ENCODE measurements at places on chromosomes 5 and 9.
A peak's percentile ranks its signal among the peaks of the same experiment; 100 is the strongest.

DNA sequence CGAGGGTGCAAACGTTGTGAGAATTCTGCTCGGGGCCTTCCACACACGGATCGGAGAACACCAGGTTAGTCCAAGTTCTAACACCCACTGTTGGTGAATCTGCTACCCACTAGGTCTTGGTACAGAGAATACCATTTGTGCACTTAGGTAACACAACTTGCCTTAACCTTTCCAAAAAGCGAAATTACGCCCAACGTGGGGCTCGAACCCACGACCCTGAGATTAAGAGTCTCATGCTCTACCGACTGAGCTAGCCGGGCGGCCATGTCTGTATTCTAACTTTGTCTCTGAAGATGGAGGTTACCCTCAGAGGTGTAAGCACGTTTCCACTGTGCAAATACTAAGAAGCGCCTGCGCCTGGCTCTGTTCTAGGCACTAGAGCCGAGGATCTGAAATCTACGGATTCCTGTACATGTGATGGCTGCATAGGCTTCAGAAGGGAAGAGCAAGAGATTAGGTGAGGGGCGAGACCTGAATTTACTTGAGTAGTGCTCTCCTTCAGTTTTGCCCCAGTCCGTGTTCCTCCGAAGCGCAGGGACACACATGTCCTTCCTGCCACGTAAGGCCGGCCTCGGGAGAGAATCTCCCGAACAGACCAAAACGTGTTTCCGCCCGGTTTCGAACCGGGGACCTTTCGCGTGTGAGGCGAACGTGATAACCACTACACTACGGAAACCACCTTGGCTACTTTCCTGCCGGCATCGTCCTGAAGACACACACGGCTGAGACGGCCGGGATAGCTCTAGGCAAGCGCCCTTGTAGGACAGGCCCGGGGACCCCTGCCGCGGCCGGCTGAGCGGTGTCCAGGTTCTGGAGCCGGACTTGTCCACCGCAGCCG, 1.1 kb upstream of the TRIM41 start:
- DNase-seq = peak; percentile 88

- no peak for DNase-seq
Observed at GRCh38 chr5:115541611-115542010, 3.0 kb downstream of the FEM1C start.

- no peak for DNase-seq
Observed at GRCh38 chr9:2116073-2116472, 100.9 kb downstream of the SMARCA2 start.

- no peak for DNase-seq
Observed at GRCh38 chr5:40932766-40933165, 23.5 kb downstream of the C7 start.

DNA sequence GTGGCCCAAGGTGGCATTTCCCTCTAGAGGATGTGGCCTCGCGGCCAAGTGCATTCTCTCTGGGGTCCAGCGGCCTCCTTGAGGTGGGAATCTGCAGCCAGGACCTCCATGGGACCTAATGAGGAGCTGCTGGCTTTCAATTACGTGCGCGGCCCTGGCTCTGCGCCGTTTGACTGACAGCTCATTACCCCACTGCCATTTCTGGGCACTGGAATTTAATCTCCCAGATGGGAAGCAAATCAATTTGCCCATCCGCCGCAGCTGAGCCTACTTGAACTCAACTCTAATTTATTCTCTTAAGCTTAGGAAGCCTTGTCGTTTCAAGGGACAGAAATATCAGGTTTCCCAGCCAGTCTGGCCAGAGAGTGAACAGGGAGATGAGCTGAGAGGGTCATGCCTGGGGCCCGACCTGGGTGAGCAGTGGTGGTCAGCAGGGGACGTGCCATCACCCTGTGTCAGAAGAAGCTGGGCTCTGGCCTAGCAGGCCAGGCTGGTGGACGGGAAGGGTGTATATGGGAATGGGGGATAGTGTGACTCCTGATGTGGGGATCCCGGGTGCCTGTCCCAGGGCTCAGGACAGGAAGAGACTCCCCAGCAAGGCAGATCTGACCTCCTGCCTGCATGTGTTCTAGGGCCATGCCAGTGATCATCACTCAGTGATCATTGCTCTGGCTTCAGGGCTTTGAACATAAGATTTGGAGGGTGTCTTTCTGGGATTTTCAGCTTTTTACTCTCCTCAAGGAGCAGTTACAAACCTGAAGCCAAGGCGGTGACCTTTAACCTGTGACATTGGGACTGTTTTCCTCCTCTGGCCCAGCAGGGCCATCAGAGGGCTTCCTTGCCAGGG, 69.7 kb downstream of the MACROH2A1 start:
- no peak for DNase-seq

DNA sequence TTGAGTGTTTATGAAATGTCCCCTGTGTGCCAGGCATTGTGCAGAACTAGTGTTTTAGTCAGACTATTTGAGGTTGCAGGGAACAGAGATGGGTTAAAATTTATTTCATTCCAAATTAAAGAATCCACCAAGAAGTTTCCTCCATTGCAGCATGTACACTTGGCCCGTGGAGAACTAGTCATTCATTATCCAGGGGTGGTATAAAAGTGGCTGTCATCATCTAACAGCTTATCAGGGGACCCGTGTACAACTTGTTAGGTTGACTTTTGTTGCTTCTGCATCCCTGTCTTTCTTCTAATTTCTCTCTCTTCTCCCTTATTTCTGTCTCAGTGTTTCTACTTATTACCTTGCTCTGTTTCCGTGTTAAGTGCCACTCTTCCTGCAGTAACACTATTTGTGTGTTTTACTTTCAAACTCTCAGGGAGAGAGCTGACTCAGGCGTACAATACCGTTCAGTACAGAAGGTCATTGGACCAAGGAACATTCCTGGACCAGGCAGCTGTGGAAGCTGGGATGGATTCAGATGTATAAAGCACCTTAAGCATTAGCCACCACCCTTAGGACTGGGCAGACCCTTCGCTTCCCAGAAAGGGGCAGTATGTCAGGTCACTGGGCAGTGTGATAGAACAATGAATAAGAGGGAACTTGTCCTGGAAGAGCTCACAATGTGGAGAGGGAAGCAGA, 36.1 kb downstream of the MAP3K1 start:
- no peak for DNase-seq

DNA sequence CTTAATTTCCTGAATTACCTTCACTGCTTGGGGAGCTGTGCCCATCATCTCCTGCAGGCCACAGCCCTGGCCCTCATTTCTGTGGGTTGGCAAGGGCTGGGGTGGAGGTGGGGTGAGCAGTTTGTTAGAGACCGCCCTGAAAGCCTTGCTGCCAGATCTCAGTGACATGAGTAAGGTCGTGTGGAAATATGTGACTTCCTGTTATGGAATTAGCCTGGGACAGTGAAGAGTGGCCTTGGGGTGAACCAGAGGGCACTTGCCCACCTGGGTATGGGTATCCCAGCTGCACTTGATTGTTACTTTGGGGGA, 2.5 kb upstream of the HNRNPAB start:
- DNase-seq = no peak

DNA sequence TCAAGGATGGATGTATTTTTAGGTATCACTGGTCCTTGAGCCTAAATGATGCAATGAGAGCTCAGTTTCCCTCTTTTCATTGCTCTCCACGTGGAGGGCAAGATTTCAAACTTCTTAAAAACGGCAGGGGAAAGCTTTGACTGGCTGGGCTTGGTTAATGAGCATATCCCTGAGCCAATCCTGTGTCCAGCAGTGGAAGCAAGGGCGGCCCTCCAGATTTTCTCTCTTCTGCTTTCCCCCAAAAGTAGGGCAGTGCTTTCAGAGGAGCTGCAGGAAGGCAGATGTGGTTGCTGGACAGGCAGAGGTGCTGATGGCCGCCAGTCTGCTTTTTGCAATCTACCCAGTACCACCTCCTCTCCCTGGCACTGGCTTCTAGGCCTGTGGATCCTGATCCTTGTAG, 30.0 kb upstream of the TBC1D2 start:
- no peak for DNase-seq

DNA sequence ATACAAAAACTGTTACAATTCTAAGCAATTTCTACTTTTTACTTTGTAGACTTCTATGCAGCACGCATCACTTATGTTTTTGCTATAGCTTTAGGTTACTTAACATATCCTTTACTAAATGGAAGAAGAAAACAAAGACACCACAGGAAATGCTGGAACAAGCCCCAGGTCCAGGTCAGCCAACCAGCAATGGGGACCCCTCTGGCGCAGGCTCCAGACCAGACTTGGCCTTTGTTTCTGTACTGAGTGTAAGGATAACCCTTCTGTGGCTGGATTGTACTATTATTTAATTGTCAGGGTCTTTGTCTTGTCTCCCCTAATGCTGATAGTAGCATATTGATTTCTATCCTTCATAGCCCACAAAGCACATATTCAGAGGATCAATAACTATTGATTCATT, 4.2 kb downstream of the SEMA4D start:
- no peak for DNase-seq

- no peak for DNase-seq
Observed at GRCh38 chr5:172399336-172399735, 55.0 kb downstream of the SH3PXD2B start.

DNA sequence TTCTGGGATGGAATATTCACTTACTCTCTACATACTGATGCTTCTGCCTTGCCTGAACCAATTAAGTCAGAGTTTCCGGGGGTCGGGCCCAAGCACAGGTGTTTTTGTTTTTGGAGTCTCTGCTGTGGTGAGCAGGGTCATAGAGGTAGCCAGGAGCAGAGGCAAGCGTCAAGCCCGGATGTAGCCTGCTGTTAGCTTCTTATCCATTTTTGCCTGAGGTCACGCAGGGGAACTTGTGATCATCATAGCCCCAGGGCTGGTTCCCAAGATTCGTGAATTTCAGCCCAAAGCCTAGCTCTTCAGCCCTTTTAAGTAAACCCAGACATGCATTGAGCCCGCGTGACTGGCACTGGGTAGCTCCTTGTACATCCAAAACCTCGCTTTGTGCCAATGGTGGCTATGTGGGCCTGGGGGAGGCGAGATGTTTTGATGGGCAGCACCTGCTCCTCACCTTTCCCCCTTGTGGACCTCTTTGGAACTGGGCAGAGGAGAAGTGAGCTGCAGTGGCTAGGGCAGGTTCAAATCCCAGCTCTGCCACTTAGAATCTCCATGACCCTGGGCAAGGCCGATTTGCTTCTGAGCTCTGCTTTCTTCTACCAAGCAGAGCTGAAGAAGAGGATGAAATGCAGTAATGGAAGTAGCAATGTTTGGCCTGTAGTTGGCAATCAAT, 33.7 kb downstream of the FGF18 start:
- no peak for DNase-seq

DNA sequence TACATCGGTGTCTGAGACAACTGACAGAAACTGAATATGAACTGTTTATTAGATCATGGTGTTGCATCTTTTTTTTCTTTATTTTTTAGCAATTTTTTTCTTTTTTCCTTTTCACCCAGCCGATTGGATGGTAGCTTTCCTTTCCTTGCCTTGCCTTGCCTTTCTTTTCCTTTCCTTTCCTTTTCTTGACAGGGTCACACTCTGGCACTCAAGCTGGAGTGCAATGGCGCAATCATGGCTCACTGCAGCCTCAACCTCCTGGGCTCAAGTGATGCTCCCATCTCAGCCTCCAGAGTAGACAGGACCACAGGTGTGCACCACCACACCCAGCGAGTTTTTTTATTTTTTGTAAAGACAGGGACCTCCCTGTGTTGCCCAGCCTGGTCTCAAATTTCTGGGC, 2.8 kb downstream of the PDE6A start:
- DNase-seq = no peak

DNA sequence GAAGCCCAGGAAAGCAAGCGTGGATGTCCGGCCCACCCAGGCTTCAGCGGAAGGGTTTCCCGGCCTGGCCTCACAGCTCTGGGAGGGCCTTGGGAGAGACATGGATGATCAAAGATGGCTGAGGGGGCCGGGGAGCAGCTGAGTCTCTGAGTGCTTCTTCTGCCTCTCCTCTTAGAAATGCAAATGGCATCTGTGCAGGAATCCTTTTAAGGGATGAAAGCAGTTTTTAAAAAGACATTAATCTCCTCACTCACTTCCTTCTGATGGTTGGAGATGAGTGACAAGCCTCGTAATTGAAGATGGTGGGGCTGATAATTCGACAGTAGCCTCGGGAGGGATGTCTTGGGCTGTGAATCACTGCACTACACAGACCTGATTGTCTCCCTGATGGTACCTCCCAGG, 24.3 kb upstream of the PITX1 start:
- no peak for DNase-seq

DNA sequence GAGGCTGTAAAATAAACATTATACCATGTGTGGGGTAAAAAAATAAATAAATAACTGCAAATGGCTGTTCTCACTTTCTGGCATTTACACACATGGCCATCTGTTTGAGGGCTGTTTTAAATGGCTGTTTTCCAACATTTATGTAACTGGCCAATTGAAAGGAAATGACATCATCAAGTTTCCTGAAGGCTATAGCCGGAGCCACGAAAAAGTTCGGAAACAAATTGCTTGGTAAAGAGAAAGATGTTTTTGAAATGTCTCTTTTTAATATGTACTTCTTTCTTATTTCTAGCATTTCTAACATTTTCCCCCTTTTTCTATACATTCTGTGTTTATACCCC, 95.4 kb upstream of the DAB2 start:
- DNase-seq = no peak

GRCh38 chr5:35202319-35203111, 27.8 kb downstream of the PRLR start:
- DNase-seq = no peak

- no peak for DNase-seq
Observed at GRCh38 chr9:76905791-76906646, at the start of gene PRUNE2. Gene PRUNE2 (minus strand): TSS chr9:76906114. CDS start chr9:76905963, 151 bp downstream.

GRCh38 chr5:58447226-58447625, 12.7 kb downstream of the PLK2 start:
- no peak for DNase-seq

- no peak for DNase-seq
Observed at GRCh38 chr9:120395376-120395775, 184.6 kb downstream of the CDK5RAP2 start.

GRCh38 chr5:169333518-169333917, 32.6 kb upstream of the SLIT3 start:
- DNase-seq = no peak

GRCh38 chr5:27963050-27963783, 924.8 kb upstream of the CDH9 start:
- no peak for DNase-seq

DNA sequence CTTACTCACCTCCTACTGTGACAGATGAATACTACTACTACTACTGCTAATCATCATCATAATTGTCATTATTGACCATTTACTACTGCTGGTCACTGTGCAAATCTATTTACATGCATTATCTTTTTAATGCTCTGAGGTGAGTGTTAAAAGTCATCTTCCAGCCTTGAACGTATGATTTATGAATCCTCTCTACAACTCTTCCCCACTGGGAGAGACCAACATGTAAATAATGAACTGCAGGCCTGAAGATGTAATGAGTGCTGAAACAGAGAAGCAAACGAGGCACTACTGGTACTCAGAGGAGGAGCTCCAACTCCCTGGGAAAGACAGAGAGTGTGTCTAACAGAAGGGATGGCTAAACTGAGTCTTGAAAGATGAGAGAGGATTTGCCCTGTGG, 95.4 kb downstream of the JAKMIP2 start:
- DNase-seq = no peak

DNA sequence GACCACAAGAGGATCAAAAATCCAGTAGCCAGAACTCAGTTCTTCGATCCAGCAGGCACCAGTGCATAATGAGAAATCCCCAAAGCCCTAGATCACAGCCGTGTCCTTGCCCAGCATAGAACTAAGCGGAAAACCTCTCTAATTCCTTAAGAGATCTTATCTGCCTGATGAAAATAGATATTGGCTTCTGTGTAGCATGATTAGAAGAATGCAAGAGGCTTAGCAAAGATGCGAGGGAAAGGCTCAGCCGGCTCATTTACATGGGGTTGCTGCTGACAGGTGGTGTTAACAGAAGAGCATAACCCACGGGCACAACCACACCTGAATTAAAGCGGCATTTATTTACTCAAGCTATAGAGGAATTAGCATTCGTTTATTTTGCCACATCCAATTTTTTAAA, 400.0 kb upstream of the ADAMTS16 start:
- DNase-seq = no peak

- DNase-seq = no peak
Observed at GRCh38 chr9:129164246-129164930, 13.7 kb downstream of the IER5L start.

Data from stimulated activated CD8-positive, alpha-beta memory T cell treated with anti-CD3 and anti-CD28 coated beads, Interleukin-15, amount 100 ng/mL, for 4 hours (primary cell).